ENCODE measurements at places on chromosomes 3 and 15. TPM values are rescaled to one million over a fixed set of nuclear protein-coding genes. Genes with fewer than 3 reads are reported as not detected.

Gene MAGEL2
- total RNA-seq = not detected

Gene CCK
- total RNA-seq = not detected

GRCh38 chr3:128366652-128367051 is 100.0 kb downstream of the DNAJB8 start:
- H3K27me3 ChIP-seq = no peaks in the 10 kb centered on the region
- H3K36me3 ChIP-seq = no peaks in the 10 kb centered on the region
- no peak for DNase-seq
- no peak overlapping the region for H3K4me3 ChIP-seq
- no peak overlapping the region for H3K27ac ChIP-seq

- H3K36me3 ChIP-seq = no peaks in the 10 kb centered on the region
- no peaks in the 10 kb centered on the region for H3K27me3 ChIP-seq
- H3K4me3 ChIP-seq = no peak overlapping the region
- H3K4me1 ChIP-seq = no peaks in the 10 kb centered on the region
Observed at GRCh38 chr15:98120561-98120960, 160.1 kb downstream of the ARRDC4 start.

- H3K27ac ChIP-seq = no peak overlapping the region
- H3K27me3 ChIP-seq = no peaks in the 10 kb centered on the region
- H3K36me3 ChIP-seq = no peaks in the 10 kb centered on the region
Observed at GRCh38 chr3:127702151-127702578, 29.4 kb downstream of the ABTB1 start.

DNA sequence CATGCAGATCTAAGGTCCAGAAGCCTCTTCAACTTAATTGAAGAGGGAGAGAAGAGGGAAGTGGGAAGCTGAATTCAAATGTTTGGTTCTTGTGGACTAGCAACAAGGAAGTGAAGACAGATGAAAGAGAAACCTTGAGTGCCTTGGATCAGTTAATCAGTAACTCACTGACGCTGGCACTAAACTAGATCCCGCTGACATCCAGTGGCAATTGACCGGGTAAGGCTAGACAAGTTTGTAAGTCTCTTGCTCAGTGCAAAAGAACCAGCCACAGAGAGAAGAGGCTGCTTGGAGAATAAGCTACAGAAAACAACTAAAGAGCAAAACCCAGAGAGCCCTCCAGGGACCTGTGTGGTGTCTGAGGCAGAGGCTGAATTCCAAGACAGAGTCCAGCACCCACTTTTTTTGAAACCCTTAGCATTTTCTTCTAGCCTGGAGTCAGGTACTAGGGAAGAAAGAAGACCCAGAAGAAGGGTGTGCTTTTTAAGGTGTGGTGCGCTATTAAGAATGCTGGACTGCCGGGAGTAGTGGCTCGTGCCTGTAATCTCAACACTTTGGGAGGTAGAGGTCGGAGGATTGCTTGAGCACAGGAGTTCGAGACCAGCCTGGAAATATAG is 6.9 kb downstream of the PLCH1 start:
- H3K27ac ChIP-seq = no peak overlapping the region
- H3K36me3 ChIP-seq = no peaks in the 10 kb centered on the region
- DNase-seq = no peak
- no peaks in the 10 kb centered on the region for H3K4me1 ChIP-seq

DNA sequence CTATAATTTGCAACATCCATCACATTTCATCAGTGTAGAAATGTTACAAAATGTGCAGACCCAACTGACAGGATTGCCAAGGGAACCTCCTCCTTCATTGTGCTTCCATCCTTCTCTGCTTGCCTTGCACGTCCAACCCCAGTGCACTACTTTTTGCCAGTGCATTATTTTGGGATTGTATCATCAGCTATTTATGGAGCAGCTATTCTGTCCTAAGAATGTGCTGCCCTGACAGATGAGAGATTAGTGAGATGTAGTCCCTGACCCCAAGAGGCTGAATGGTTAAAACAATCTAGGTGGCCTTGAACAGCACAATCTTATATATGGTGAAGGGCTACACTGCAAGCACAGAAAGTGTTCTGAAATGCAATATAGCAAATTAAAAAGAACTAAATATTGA is 935.8 kb downstream of the IGSF11 start:
- no peak overlapping the region for H3K4me3 ChIP-seq
- H3K4me1 ChIP-seq = no peaks in the 10 kb centered on the region
- DNase-seq = no peak
